ENCODE measurements at places on chromosomes 11 and 22. TPM values are rescaled to one million over a fixed set of nuclear protein-coding genes. Genes with fewer than 3 reads are reported as not detected.

Gene SLCO2B1
- 0.13 TPM for total RNA-seq

Gene DSCAML1
- total RNA-seq: not detected

Gene DMC1
- not detected for total RNA-seq

Gene PANX2
- 0.13 TPM for total RNA-seq

Gene NXPE2
- total RNA-seq: not detected

GRCh38 chr22:46187862-46188261, 37.5 kb downstream of the PPARA start:
- no peak for DNase-seq

DNA sequence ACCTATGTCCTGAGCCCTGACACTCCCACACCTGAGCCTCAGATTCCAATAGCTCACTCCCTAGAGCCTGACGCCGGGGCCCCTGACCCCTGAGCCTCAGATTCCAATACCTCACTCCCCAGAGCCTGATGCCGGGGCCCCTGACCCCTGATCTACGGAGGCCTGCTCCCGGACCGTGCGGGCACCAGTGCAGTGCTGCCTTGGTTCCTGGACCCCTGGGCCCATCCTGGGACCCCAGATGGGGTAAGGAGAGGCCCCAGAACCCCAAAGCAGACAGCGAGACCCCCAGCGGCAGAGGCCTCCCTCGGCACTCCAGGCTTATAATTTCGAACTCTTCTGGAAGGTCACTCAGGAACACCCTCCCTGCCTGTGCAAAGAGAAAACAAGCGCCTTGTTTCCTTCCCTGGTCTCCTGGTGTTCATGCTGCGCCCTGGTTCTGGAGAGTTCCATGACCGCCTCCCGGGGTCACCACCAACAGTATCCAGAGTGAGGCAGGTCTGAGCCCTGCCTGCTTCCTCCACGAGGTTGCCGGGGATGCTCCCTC, 7.5 kb downstream of the SUSD2 start:
- DNase-seq: no peak

DNA sequence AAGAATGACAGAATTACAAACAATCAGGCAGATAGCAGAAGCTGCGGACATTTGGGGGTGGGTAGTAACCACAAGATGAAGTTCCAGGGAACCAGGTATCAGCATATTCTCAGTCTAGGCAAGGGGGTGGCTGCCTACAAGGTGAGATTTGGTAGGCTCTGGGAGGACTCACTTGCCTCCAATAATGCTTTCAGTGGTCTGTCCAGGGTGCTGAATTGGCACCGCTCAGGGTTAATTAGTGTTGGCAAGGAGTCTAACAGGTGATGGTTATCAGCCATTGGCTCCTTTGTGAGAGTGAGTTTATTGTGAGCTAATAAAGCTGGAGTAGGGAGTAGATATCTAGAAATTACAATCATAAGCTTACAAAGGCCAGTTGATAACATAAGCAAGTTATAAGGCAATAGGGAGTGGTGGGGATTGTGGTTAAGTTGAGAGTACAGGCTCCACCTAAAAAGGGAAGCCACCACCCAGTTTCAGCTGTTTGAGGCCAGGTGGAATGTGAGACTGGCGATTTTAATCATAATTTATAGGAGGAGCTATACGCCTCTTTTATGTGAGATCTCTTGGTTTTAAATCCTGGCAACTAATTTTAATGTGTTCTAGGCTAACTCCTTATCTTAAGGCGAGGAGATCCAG, 320.5 kb downstream of the MIAT start:
- DNase-seq: no peak

- DNase-seq: peak; percentile 48
Observed at GRCh38 chr11:124174001-124174583, 9.1 kb upstream of the OR10D3 start.

DNA sequence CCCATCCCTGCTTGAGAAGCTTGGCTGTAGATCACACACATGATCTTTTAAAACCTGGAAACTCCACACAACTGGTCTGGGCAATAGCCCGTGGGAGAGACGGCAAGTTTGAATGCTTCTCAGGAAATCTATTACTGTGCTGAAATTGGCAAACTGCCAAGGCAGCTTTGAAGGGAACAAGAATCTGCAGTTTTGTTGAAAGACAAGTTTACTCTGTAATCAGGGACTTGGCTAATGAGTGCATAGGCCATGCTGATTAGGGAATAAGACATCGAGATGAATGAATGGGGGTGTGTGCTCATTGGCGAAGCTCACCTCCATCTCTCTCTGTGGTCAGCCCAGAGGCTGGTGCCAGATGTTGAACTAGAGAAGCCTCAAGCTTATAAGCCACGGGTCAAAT, 218.8 kb downstream of the HIPK3 start:
- no peak for DNase-seq

- DNase-seq: no peak
Observed at GRCh38 chr11:112826026-112826425, 135.2 kb upstream of the NCAM1 start.

Measured in SJSA1 (cell line).